T-helper 1 cell (primary cell): ENCODE measurements at places on chromosomes 5 and 9.

- no peak for DNase-seq
Observed at GRCh38 chr5:58201922-58202648, 257.8 kb downstream of the PLK2 start.

DNA sequence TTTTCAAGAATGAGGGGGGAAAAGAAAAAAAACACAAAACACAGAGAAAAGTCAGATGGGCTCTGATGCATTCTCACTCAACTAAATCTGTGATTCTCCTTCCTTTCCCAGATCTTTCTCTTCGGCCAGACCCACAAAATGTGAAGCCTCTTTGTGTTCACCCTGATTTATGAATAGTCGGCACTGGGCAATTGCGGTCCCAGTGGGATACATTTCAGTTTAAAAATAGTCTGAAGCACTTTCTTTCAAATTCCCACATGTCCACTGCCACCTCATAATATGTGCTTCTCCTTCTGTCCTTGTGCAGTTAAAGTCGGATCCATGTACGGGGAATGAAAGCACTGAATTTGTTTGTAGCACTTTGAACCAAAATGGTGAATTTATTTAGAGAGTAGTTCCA lies 995.4 kb upstream of the WWC1 start:
- DNase-seq = no peak

- DNase-seq = no peak
Observed at GRCh38 chr5:156824800-156825199, 25.3 kb upstream of the PPP1R2B start.

DNA sequence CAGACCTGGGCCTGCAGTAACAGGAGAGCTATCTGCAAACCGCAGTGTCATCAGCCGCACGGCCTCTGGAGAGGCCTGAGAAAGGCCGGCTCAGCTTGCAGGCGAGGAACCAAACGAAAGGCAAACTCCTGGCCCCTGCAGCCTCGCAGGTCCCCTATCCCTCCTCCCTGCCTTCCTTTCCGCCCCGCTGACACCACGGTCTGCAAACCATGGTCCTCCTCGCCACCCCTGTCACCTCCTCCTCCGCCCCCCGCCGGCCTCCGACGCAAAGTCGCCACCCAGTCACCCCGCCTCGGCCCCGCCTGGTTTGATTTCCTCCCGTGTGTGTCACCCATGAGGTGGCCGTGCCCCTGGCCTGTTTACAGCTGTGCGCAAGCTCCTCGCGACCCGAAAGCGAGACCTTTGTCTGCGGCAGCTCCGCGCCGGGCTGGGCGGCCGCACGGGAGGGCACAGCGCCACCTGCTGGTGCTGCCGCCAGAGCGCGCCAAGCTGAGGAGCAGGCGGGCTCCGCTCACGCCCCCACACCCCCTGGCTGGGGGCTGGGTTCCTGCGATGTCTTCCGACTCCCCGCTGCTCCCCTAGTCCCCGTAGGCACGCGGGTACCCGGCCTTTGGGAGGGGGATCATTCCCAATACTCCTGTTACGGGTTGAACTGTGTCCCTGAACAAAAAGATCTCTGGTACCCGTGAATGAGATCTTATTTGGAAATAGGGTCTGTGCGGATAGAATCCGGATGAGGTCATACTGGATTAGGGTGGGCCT lies 19.4 kb downstream of the GBGT1 start:
- DNase-seq = peak; percentile 87

GRCh38 chr5:54756796-54757402 lies 228.5 kb downstream of the ESM1 start:
- DNase-seq = no peak

GRCh38 chr5:133828722-133829121 lies 139.7 kb downstream of the C5orf15 start:
- no peak for DNase-seq

DNA sequence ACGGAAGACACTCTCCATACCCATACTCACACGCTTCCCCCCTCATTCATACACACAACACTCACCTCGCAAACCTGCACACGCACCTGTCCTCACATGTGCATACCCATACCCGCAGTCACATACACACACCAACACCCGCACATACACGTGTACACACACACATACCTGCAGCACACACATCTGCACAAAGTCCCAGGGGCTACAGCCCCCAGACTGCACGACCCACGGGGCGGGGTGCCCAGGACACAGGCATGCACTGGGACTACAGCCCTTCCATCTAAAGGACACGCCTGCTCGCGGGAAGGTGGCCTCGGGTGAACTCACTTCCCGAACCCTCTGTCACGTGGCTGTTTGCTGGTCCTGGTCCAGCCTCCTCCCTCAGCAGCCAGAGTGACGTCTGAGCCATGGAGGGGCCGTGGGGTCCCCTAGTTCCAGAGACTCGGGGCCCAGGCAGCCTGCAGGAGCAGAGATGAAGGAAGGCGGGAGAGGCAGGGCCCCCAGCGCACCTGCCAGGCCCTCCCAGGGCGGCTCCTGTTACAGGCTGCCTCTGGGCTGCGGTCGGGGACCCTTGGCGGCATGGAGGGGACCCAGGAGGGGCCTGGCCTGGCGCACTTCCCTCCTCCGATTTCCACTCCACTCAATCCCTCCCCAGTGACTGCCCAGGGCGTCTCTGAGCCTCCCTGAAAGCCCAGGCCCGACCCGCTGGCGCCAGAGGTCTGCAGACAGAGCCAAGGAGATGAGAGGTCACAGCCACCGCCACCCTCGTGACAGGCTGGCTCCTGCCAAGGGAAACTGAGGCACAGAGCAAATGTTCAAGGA lies 8.1 kb downstream of the SLC12A7 start:
- DNase-seq = no peak

DNA sequence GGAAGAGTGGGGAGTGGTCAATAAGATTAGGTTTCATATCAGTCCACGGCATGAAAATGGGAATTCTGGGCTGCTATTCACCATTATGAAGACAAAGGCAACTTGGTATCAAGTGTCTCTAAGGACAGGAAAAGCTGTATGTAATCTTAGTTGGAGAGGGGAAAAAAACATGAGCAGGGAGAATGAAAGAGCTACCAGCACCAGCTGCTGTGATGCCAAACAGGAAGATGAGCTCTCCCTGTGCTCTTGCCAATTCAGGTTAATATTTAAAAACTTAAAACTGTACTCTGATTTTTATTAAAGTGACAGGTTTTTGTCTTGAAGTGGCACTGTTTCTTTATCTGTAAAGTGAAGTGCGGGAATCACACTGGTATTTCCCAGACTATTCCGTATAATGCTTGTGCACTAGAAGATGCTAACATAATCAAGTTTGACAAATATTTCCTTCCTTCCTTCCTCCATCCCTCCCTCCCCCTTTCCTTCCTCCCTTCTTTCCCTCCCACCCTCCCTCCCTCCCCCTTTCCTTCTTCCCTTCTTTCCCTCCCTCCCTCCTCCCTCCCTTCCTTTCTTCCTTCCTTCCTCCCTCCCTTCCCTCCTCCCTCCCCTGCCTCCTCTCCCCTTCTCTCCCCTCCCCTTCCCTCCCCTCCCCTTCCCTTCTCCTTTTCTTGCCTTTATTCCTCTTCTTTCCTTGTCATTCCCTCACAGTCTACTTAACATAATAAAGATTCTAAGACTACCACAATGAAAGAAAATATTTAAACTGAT lies 1383.0 kb upstream of the C9orf72 start:
- DNase-seq = no peak

DNA sequence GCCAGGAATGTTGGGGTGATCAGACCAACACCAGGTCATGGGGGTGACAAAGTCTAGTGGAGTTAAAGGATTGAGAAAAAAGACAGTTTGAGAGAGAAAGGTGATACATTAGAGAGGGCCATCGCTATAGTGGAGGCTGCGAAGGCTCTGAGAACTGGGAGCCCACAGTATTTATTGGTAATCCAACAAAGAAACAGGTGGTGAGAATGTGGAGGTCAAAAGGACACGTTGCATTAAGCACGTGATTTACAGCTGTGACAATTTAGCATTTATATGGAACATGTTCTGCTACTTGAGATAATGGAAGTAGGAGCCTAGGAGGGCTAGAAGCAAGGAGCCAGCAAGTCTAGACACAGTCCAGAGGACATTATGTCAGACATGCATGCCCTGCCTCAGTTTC lies 2086.5 kb upstream of the C9orf72 start:
- DNase-seq = no peak

DNA sequence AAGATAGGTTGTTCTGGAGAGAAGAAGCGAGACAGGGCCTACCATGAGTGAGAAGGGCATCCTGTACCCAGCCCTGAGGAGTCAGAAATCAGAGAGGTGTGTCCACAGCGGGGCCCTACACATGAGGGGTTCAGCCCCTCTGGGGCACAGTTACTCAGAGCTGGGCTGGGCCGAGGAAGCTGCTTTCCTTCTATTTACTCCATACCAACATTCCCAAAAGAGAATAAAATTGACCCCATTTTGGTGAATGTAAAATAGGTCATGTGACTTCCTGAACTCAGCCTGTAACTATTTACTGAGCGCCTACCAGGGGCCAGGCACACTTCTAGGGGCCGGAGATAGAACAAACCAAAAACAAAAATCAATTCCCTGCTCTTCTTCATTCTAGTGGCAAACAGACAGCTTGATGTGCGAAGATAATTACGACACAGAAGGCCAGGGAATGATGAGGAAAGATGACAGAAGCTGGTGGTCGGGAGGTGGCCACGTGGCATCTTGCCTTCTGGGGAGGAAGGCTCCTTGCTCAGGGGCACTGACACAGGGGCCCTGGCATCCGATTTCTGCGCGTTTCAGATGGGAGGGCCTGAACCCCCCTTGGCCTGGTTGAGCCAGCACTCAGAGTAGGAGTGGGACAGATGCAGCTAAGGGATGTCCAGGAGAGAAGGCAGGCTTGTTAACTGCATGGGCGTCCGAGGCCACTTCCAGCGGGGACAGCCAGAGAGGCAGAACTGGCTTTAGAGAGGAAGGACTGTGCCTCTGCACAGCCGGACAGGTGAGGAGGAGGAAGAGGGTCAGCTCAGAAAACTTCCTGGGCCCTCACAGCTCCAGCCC lies 121.8 kb downstream of the NSG2 start:
- DNase-seq = no peak

- no peak for DNase-seq
Observed at GRCh38 chr9:93261281-93261680, 77.3 kb downstream of the WNK2 start.

GRCh38 chr9:97487107-97487506 lies 14.4 kb upstream of the TMOD1 start:
- DNase-seq = no peak

DNA sequence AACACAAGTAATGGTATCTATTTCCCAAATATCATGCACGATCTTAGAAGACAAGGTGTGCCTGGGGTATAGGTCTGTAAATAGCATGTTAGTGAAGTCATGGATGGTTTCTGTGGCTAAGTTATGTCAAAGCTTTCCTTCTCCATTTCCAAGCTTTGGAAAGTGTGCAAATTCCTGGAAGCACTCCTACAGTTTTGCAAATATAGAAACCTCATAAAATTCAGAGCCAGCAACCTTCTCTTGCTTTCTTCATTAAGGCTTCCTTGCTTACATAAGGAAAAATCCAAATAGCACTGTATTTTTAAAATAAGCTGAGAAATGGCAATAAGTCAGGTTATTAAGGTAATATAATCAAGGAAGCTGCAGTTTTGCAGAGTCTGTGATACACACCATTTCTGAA lies 134.6 kb upstream of the DPYSL3 start:
- no peak for DNase-seq
